ENCODE measurements at places on chromosomes 12 and 14.

GRCh38 chr14:78028471-78028870 lies 141.7 kb upstream of the NRXN3 start:
- DNase-seq = no peak

DNA sequence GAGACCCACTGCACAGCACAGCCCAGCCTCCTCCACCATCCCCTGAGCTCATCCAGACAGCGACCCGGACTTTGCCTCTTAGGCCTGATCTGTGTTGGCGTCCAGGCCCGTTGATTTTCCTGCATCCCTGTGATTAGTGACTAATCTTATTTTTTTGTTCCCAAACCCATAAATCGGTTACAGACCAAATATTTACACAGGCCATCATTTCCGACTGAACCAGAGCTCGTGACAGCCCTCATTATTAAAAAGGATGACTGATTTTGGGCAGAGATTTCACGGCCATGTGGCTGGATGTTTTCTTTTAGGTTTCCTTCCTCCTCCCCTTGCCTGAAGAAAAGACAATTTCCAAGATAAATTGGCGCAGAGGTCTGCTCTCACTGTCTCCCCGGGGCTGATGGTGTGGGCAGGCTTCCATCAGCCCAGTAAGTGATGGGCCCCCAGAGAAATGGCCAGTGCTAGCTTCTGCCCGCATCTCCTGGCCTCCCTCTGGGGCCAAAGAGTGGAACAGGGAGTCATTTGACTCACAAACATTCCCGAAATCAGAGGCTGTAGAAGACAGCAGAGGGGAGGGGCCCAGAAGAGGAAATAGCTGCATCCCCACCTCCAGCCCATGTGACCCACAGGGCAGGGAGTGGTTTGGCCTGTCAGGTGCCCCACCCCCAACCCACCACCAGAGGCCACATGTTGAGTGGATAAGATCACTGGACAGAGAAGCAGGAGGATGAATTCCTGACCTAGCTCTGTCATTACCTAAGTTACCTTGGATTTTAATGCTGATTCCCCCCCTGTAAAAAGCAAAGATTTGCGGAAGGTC lies 283.5 kb downstream of the KSR2 start:
- peak; percentile 83 for DNase-seq

DNA sequence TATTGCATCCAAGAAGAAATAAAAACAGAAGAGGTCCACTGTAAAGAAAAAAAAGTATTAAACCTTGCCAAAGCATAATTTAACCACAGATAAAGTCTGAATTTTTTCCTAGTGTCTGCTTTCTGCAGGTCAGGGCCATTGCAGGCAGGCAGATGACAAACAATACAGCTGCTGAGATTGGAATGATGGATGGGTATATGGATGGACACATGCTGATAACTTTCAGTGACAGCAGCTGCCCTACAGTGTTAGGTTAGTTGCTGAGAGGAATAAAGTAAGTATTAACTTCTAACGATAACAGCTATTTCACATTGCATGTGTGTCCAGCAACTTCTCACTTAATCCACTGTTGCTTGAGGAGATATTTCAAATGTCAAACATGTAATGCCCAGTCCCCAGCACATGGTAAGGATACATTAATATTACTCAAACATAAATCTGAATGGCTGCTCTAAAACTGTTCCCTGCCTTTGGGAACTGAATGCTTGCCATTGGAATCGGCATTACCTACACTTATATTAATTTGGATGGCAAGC lies 515.3 kb downstream of the RMST start:
- no peak for DNase-seq

GRCh38 chr14:74754157-74754556 lies 9.0 kb upstream of the YLPM1 start:
- DNase-seq = no peak

- DNase-seq = no peak
These were observed 44.5 kb downstream of the GTF2A1 start for GRCh38 chr14:81176241-81176640.

- DNase-seq = no peak
These were observed 18.0 kb downstream of the FOXN4 start for GRCh38 chr12:109291117-109291516.

DNA sequence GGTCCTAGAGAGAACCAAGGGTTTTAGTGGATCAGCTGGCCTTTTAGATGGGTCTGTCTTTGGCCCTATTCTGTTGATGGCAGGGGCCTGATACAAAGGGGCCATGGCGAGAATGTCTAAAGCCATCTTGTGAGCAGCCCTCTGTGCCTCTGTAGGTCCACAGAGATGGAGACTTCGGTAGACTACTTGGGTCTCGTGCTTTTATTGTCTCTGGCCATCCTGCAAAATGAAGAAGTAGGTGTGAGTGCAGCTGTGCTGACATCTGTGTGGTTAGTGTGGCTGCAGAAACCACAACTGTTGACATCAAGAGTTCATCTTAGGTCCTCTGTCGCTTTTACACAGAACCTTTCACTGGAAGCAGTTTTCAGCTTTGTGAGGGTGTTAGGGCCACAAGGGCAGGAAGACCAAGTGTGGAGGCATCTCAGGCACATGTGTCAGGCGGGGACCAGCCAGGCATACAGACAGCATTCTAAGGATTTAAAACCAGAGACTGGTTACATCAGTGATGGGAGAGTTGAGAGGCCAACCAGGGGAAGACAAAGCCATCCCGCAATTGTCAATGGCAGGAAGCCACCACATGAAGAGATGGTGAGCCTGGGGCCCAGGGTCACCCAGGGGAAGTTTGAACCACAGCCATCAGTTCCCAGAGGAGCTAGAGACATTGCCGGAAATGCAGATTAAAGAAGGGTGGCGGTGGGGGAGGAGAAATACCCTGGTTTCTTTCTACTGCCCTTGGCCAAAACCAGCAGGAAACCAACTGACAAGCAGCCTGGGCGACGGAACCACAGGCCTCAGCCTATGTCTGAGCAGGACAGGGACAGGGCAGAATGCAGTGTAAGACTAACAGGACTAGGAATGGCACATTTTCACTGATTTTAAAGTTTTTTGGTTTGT lies 13.0 kb upstream of the TPCN1 start:
- no peak for DNase-seq

DNA sequence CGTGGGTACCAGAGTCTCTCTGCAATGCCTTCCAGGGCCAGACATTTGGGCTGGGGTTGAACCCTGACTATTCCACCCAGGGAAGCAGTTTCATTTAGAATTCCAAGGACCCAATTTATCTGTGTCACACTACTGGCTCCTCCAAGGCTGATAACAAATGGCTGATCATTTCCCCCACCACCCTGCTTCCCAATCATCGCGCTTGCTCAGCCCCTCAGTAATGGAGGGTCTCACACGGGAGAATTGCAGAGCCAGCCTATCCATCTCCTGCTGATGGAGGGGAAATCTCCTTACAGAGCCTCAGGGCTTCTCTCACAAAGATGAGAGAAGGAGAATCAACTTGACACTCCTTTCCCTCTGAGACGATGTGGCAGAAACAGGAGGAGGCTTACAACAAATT lies 78.4 kb upstream of the WSCD2 start:
- no peak for DNase-seq

DNA sequence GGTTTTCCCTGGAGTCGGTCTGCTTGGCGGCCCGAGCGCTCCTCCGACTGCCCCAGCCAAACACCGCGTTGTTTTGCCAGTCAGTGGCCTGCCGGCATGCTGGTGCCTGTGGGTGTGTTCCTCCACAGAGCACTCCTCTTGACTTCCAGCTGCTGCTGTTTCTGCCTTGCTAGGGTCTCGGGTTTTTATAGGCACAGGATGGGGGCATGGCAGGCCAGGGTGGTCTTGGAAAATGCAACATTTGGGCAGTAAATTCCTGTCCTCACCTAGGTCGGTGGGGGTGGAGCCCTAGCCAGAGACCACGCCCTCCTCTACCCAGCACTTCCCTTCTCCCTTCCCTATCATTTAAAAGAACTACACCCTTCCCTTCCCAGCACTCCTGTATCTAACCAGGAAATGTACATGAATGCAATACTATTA lies 34.7 kb upstream of the VASH1 start:
- no peak for DNase-seq

DNA sequence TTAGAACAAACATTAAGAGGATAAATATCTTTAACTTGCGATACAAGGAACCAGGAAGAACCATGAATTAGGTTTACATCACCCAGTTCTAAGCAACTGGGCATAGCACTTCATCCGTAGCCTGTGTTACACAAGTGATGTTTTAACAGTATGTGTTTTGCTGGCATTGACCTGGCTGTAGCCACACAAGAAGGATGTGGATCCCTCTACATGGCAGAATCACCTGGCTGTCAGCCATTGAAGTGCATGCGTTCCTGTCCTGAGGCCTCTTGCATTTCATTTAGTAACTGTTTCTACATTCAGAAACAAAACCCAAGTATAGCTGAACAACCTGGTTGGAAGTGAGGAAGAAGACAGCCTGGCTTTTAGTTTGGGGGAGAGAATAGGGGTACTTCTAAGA lies 72.2 kb downstream of the TGFB3 start:
- no peak for DNase-seq

- DNase-seq = no peak
These were observed 4.9 kb downstream of the AMN start for GRCh38 chr14:102927346-102927877.

GRCh38 chr12:120972870-120973543 lies 5.3 kb upstream of the HNF1A start:
- DNase-seq = no peak

DNA sequence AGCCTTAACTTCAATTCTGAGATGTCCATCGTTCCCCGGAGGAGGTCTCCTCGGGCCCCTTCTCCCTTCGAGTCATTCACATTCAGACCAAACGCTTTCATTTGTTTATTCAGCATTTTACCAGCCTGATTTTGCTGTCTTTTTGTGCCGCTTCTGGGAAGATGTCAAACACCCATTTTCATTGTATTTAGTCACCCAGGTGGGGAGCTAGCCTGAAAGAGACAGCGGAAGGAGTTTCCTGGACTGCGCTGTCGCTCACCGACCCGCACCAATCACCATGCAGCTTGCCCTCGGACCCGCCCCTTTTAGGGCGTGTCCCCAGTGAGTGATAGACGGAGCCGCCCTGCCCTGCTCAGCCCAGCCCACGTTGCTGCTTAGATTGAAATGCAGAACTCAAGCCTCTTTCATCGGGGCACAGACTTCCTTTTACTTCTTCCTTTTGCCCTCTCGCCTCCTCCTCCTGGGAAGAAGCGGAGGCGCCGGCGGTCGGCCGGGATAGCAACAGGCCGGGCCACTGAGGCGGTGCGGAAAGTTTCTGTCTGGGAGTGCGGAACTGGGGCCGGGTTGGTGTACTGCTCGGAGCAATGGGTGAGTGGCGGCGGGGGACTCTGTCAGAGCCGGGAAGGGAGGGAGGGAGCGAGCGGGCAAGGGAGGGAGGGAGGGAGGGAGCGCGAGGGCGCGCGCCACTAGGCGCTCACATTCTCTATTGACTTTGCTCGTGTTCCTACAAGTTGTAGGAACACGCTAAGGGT lies at the start of gene PAX9:
TSS of gene PAX9 (plus strand) at position 355 of the 752 bp plus-strand sequence. CDS start at position 585, 230 bp downstream.
- DNase-seq = peak; percentile 43

GRCh38 chr12:89968151-89968700 lies 259.6 kb upstream of the ATP2B1 start:
- DNase-seq = no peak

GRCh38 chr14:38366374-38366773 lies 110.5 kb upstream of the CLEC14A start:
- DNase-seq = no peak

- no peak for DNase-seq
These were observed 34.9 kb downstream of the TRMT5 start for GRCh38 chr14:60945984-60946383.

- no peak for DNase-seq
These were observed 67.3 kb upstream of the ATP2B1 start for GRCh38 chr12:89775986-89776365.

DNA sequence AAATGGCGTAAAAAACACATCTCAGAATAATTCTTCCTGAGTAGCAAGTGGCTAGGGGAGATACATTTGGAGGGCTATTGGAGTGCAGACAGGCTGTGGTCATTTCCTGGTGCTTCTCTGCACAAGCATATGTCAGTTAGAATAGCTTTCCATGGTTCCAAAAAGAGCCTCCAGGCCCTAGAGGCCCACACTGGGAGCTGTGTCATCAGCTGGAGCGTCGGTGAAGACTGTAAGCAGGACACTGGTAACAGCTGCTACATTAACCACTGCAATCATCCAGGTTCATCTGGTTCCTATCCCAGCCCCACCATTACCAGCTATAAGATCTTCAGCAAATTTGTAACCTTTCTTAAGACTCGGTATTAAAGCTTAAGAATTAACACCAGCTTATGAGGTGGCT lies 31.7 kb upstream of the APPL2 start:
- no peak for DNase-seq

DNA sequence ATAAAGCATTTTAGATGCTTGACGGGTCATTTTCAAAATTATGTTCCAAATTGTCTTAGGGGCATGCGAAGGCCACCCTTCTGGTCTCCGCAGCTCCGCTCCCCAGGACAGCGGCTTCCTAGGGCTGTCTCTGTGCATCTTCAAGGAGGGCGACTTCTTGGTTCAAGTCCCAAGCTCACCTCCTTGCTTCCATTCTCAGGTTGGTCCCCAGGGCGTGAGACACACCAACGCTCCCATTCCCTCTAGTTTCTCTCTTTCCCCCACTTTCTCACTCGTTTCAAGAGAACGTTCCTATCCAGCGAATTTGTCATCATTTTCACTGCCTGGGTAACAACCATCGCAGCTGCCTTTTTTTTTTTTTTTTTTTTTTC lies 109.4 kb upstream of the CCND2 start:
- no peak for DNase-seq

DNA sequence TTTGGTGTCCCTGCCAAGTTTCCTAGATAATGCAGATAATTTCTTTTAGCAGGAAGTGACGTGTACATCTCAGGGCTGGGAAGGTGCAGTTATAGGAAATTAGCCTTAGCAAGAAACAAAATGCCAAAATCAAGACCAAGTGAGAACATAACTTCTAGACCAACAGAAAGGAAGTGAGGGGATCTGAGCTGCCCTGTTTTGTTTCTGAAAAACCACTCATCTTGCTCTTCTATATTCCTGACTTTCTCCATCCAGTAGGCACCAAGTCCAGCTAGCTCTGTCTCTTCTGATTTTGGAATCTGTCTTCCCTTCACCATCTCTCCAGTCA lies 23.9 kb upstream of the DUSP6 start:
- DNase-seq = no peak

GRCh38 chr12:46349253-46349652 lies 23.3 kb downstream of the SLC38A2 start:
- DNase-seq = no peak
